ENCODE measurements at places on chromosomes 2 and 18.

DNA sequence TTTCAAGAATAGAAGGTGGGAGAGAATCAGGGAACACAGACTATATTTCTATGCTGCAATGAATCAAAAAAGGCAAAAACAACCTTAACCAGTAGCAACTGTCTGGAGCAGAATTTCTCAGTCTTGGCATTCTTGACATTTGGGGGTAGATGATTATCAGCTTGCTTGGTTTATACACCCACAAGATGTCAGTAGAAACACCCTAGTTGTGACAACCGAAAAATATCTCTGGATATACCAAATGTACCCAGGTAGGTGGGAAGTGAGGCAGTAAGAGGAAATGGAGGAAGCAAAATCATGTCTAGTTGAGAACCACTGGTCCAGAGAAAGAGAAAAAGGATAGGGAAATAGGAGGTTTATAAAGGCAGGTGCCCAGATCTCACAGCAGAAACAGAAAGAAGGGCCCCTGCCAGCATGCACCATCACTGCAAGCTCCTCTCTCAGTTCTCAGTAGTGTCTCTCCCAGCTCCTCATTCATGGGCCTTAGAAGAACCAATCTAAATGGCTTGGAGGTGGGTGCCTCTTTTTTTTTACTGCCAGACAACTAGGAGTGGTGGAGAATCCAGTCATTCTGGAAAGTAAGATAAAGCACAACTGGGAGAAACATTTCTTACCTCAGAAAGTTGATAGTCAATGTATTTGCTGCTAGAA lies 50.4 kb downstream of the MBD2 start:
- DNase-seq, result no peak

- DNase-seq, result no peak
Observed at GRCh38 chr2:171512683-171513195, 9.5 kb upstream of the CYBRD1 start.

DNA sequence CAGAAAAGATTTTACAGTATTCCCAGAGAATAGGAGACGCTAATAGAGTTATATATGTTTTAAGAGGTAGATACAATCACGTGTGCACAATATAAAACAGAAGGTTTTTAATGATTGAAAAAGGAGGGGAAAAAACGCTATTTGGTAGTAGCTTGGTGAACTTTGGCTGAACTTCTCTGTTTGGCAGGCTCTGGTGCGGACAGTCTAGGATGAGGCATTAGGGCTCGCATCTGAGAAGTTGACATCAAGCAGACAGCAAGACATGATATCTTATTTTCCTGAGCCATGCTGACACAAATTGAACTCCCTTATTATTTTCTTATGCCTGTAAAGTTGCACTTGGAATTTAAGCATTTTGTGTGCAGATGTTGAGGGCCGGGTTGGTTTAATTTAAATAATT lies 176.6 kb downstream of the EN1 start:
- DNase-seq, result no peak

GRCh38 chr18:62420513-62421209 lies 95.6 kb downstream of the TNFRSF11A start:
- peak; percentile 82 for DNase-seq

GRCh38 chr2:226971084-226971483 lies 135.2 kb downstream of the RHBDD1 start:
- no peak for DNase-seq

DNA sequence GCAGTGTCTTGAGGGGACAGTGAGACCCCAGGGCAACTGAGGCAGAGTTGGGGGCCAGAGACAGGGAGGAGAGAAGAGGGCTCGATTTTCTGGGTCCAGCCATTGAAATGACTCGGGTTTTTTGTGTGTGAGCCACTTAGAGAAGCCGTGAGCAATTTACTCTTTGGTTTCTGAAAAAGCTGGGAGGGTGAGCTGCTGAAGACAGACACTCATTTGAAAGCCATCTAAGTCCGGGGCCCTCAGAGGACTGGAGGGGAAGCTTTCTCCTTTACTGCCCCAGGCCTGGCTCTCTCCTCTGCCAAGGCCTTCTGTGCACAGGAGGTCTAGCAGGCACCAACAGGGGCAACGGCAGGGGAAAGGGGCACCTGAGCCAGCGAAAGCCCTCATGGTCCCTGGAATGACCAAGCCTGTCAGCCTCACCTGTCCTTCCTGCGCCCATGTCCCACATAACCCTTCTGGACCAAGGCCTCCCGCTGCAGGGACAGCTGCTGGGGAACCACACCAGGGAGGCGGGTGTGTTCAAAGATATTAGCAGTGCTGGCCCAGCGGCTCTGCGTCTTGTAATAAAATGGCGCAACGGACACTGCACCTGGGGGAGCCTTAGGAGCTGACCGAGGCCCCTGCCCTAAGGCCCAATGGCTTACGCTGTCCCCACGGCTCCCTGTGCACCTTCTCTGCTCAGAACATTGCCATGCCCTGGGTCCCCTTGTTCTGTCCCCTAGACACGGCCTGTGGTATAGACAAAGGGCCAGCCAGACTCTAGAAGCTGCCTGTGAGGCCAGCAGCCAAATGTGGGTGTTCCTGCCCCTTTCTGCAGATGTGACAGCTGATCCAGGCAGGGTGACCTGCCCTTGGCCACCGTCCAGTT lies 45.8 kb downstream of the HS6ST1 start:
- no peak for DNase-seq

- DNase-seq, result no peak
Observed at GRCh38 chr2:10774394-10774793, 38.2 kb downstream of the PDIA6 start.

GRCh38 chr2:16321872-16322271 lies 343.8 kb downstream of the CYRIA start:
- no peak for DNase-seq

GRCh38 chr2:78260861-78261260 lies 738.7 kb upstream of the LRRTM4 start:
- no peak for DNase-seq

GRCh38 chr2:11822746-11823451 lies 76.5 kb downstream of the LPIN1 start:
- no peak for DNase-seq

DNA sequence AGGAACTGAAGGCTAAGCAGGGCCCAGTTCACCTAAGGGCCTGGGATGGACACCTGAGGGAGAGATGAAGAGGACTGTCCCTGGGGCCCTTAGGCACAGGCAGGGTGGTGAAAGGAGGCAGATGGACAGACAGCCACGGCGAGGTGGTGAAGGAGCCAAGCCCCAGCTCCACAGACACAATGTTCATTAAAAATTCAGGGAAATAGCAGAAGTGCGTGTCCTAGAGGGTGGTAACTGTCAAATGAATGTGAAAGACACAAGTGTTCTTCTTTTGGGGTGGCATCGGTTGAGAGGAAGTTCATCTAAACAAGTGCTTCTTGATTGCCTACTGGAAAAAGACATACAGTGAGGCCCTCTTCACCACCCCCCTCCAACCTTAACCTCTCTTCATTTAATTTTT lies 76.2 kb upstream of the SIX2 start:
- DNase-seq, result no peak

DNA sequence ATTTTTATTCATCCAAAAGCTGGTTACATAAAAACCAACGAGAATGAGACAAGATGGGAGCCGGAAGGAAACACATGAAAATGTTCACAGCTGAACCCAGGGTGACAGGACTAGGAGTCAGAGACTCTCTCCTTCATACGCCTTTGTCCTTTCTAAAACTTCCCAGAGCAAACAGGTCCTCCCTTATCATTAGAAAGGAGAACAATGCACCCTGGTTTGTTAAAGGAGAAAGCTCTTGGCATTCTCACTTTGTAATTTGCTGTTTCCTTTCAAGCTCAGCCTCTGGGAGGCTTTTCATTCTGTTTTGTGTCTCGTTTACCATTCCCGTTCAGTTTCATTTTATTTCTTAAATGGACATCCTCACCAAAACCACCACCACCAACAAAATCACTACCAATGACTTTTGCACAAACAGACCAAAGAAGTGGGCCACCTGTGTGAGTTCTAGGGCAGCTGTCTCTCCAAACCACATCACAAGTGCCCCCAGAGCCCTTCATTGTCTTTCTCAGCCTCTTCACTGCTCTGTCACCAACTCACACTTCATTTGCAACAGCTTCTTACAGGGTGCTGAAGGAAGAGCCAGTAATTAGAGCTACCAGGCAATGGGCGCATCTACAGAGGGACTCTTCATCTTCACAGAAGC lies 105.3 kb downstream of the HDAC4 start:
- no peak for DNase-seq

GRCh38 chr2:168039881-168040280 lies 207.5 kb downstream of the STK39 start:
- no peak for DNase-seq

DNA sequence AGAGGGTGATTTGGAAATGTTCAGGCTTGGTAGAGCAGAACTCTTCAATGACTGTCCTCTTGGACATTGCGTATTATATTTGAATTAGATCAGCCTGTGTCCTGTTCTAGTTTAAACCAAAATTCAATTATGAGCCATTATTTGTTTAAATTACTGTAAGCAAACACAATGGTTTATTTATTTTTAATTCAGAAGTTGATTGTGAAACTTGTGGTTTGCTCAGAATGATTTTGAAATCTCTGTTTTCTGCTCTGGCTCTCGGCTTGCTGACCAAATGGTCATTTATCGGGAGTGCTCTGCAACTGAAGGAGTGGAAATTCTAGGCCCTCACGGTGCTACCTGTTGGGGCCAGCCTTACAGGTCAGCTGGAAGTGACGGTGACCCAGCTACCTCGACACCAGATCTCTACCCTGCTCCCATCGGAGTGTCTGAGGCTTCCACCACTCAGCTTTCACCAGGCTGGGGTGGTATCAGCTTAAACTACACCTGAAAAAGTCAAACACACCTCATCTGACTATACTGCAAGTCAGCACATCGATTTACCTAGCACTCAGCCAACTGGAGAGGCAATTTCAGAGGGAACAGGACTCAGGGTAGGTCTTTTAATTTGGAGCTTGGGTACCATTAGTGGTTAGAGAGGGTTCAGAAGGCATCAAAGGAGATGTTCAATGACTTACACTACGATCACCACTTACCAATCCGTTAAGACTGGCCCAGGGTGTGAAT lies 36.8 kb upstream of the GPD2 start:
- no peak for DNase-seq

- no peak for DNase-seq
Observed at GRCh38 chr2:16700551-16701259, 35.1 kb upstream of the CYRIA start.

DNA sequence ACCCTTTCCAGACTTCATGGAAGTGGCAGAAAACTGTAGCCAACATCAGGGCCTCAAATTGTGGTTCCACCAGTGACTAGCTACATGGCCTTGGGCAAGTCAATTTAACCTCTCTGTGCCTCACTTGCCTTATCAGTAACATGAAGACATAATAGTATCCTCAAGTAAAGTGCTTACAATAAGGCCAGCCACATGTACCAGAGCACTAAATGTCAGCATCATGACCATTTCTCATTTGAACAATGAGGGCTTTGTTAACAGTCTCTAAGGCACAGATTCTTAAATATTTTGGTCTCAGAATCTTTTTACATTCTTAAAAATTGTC lies 5.8 kb upstream of the KCMF1 start:
- no peak for DNase-seq

DNA sequence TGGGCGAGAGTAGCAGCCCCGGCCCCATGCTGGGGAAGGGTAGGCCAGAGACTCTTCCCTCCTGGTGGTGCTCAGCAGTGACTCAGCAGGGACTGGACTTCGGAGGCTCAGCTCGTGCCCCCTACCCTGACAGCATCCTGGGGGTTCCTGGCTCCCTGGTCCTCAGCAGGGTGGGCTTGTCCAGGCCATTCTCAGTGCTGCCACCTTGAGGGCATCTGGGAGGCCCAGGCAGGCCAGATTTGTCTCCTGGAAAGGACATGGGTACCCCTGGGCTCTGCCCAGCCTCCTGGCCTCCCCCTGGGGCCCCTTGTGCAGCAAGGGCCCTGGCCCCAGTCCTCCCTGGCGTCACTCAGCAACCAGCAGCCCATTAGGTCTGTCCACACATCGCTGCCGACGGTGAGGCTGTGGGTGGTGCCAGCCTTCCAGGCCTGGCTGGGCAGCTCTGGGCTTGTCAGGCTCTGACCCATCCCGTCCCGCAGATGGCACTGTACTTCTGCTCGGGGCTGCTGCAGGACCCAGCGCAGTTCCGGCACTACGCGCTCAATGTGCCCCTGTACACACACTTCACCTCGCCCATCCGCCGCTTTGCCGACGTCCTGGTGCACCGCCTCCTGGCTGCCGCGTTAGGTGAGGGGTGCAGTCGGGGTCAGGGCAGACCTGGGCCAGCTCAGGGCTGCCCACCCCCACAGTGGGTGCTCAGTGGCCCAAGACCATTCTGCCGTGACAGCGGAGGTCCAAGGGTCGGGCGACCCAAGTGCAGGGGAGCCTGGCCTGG lies 45.0 kb upstream of the ALPP start:
- DNase-seq, result no peak

GRCh38 chr18:58125183-58125582 lies 81.2 kb downstream of the NEDD4L start:
- no peak for DNase-seq

- DNase-seq, result no peak
Observed at GRCh38 chr2:31008561-31009114, 129.6 kb downstream of the GALNT14 start.
